Activated T-cell treated with anti-CD3 and anti-CD28 coated beads, Interleukin-2, amount 50 U/mL, for 1 hour (primary cell): ENCODE measurements at places on chromosomes 5 and 9.

GRCh38 chr5:67855523-67855922 is 360.0 kb upstream of the PIK3R1 start:
- no peak for DNase-seq

- DNase-seq: no peak
These were observed 135.2 kb upstream of the OSMR start for GRCh38 chr5:38710627-38711026.

- DNase-seq: no peak
These were observed 1.8 kb downstream of the ISCA1 start for GRCh38 chr9:86280580-86280979.

DNA sequence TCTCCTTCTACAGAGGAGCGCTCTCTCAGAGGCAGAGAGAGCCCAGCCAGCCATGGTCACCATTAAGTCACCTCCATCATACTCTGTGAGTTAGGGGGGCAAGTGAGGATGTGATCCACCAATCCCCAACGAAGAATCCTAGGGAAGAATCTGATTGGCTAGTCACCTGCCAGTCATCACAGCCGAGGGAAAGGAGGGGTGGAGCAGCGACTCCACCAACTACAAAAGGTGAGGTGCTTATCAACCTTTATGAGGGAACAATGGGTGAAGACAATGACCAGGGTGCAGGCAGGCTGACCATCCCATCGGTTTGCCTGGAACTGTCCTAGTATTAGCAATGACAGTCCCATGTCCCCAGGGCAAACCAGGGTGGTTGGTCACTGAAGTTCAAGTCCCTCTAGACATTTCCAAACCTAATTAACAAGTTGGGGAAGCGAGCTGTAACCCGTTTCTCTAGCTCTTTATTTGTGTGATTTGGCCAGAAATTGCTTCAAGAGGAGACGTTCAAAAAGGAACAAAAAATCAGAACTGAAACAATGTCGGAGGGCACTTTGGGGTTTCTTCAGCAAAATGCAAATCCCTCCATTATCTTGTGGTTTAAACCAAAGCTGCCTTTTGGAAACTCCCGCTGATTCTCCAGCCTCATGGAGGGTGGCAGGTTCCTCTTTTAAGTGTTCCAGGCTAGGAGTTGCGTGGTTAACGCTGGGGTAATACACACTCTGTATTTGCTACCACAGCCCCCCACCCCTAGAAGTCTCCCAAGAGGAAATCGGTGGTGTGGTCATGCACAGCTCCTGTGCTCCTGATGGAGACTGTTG is 18.8 kb upstream of the FCN1 start:
- no peak for DNase-seq

- DNase-seq: no peak
These were observed 54.1 kb downstream of the ZNF608 start for GRCh38 chr5:124692324-124692723.

DNA sequence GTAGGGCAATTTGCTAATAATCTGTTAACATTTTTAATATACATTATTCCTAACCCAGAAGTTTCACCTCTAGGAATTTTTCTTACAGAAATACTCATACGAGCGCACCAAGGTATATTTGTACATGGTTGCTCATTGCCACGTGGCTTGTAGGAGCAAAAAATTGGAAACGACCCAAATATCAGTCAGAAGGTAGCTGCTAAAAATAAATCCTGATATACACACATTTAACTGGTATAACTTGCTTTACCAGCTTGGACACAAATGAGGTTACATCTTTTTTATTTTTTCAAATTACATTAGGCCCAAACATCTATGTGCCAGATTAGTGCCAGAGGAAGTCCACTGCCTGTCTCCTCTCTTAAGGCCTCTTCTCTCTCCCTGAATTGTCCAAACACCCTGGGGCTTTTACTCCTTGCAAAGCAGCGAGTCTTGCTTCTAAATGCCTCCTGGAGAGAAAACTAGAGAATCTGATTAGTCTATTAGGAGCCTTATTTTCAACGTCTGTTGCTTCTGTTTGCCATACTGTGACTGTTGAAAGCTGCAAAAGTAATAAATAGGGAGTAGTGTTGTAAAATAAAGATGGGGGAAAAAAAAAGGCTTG is 92.0 kb upstream of the SSBP2 start:
- DNase-seq: no peak

- DNase-seq: no peak
These were observed 63.5 kb downstream of the ARRDC3 start for GRCh38 chr5:91319667-91320066.

DNA sequence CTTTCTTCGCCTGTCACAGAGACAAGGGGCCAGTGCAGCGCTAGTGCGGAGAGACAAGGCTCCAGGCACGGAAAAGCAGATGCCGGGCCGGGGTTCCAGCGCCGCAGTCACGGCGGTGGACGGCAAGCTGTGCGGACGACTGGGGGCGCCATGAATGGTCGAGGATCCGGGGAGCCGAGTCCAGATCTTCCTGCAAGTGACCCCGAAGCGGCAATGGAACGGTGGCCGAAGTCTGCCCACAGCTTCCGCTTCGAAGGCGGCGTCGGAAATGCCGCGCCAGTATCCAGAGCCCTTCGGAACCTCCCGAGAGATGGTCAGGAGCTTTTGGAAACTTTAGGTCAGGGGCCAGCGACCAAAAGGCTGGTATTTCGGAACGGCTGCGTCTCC is 601 bp upstream of the FAF2 start:
- no peak for DNase-seq

- no peak for DNase-seq
These were observed 124.4 kb upstream of the C6 start for GRCh38 chr5:41337724-41338123.

GRCh38 chr9:97803167-97804058 is 49.6 kb upstream of the FOXE1 start:
- peak; percentile 82 for DNase-seq

GRCh38 chr5:96439477-96440184 is 6.6 kb upstream of the PCSK1 start:
- no peak for DNase-seq

DNA sequence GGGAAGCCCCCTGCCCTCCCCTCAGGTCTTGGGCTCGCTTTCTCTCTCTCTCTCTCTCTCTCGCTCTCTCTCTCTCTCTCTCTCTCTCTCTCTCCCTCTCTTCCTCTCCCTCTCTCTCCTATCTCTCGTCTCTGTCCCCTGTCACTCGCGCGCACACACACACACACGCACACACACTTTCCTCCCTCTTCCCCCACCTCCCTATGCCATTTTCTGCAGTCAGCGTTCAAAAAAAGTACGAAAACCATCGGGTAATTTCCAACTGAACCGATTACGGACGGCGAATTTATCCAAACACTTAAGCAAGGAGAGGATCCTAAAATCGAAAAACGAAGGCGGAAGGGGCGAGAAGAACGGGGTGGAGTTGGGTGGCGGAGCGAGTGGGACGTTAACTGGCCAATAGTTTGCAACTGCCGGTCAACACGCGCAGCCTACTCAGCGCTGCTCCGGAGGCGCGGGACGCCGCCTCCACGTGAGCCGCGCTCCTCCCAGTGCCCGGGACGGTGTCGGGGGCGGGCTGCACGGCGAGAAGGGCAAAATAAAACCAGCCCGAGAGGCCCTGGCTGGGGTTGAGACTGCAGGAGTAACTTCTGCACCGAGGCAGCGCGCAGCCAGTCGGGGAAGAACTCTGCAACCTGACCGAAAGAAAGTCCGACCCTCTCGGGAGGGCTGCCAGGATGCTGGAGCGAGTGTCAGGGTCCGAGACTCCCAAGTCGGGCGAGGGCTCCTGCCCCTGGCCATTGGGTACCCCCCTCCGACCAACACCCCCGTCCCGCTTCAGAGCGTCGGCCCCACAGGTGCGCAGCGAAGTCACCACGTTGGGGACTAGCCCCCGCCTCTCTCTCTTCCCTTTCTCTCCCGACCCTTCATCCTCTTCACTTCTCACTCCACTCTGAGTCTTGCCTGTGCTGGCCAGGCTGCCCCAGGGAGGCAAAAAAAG is 24.9 kb upstream of the ELAVL2 start:
- no peak for DNase-seq

- no peak for DNase-seq
These were observed 47.7 kb downstream of the MAPKAP1 start for GRCh38 chr9:125659201-125659840.

DNA sequence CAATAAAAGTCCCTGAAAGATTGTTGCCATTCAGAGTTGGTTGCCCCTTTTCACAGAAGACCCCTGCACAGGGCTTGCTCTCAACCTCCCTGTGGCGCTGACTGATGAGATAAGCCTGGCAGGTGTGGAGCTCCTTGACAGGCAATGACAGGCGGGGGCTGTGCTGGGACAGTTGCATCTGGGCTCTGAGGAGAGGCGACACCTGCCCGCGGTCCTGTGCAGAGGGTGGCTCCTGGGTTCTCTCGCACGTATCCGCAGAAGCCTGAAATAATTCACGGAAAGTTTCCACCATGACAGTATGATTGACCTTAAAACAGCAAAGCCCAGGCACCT is 19.8 kb upstream of the EXOC3 start:
- no peak for DNase-seq

GRCh38 chr9:91953718-91954117 is 3.7 kb upstream of the ROR2 start:
- no peak for DNase-seq

DNA sequence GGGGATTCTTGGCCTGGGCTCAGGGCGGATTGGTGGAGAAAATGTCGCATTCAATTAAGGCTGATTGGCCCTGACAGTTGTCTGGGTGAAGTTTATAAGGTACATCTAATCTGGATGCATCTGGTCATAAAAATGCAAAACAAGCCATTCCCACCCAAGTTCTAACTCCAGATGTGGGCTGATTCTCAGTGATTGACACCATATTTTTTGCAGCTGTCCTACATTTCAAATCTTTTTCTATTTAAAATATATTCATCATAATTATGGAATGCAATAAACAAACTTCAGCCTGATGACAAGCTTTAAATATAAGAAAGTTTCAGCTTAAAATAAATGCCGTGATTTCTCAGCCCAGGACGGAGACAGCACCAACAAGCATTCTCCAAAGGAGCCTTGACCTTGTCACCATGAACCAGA is 146.4 kb upstream of the SMIM23 start:
- DNase-seq: no peak

- peak; percentile 24 for DNase-seq
These were observed at the start of gene CDO1 for GRCh38 chr5:115816226-115817081. Gene CDO1, minus strand, starts transcription at chr5:115816659. Its CDS starts 262 bp downstream, at chr5:115816397.

DNA sequence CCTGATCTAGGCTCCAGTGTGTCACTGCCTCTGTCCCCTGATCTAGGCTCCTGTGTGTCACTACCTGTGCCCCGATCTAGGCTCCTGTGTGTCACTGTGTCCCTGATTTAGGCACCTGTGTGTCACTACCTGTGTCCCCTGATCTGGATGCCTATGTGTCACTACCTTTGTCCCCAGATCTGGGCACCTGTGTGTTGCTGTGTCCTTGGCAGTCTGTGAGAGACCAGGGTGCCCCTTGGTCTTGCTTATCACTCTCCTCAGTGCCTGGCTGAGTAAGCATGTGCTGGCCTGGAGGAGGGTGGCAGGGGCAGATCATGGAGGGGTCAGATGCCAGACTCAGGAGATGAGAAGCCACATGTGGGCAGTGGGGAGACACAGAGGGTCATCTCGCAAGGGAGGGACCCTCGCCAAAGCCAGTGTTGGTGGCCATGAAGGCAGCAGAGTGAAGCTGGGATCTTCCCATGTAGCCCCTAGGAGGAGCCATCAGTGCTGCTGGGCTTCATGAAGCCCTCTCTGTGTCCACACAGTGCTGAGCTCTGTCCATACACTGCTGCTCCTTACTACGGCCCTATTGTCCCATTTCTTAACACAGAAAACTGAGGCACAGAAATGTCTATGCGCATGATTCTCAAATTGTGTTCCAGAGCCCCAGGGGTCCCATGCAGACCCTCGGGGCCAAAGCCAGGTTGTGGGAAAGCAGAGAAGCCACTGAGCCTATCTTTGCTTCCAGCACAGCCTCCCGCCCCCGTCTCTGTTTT is 15.5 kb downstream of the OLFML2A start:
- DNase-seq: no peak

DNA sequence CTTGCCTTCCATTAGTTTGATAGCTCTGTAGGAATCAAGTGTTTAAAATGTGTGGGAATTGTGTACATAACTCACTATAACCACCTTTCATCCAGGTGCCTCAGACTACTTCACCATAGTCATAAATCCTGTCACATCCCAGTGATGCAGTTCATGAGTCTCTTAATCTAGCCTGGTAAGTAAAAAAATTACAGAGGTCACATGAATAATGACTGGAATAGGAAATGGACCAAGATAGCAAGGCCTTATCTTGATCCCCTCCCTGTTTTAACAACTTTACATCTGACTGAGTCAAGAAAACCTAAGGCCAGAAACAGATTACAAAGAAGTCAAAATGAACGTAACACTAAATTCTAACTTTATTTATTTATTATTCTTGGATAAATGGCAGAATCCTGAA is 1.5 kb upstream of the RNF145 start:
- DNase-seq: no peak

DNA sequence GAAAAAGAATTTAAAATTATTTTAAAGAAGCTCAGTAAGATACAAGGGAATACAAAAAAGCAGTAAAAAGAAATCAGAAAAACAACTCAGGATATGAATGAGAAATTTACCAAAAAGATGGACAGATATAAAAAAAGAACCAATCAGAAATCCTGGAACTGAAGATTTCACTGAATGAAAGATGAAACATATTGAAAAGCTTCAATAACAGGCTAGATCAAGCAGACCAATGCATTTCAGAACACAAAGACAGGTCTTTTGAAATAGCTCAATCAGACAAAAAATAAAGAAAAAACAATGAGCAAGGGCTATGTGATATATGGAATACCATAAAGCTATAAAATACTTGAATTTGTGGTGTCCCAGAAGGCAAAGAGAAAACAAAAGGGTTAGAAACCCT is 322.6 kb upstream of the POU5F2 start:
- DNase-seq: no peak

- DNase-seq: no peak
These were observed 2329.5 kb downstream of the MAT2B start for GRCh38 chr5:165834891-165835290.

- DNase-seq: no peak
These were observed 601.1 kb downstream of the TLR4 start for GRCh38 chr9:118305331-118305730.

GRCh38 chr9:99133145-99133544 is 28.2 kb downstream of the TGFBR1 start:
- no peak for DNase-seq

GRCh38 chr5:98783051-98783649 is 9.7 kb downstream of the RGMB start:
- DNase-seq: no peak

DNA sequence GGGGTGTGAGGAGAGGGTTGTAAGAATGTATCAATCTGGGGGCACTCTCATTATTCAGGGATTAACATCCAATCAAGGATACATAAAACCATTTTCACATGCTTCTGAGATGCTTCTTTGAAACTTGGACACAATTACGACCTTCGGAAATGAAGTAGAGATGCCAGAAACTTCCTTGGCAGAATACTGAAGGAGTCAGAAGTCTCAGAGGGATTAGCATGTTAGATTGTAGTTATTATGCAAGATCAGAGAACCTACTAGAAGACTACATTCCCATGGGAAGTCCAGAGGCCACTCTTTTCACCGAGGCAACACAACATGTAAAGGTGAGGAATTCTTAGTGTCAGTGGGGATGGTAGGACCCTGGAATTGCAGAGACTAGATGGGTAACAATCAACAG is 5.1 kb upstream of the SLC22A4 start:
- no peak for DNase-seq

- no peak for DNase-seq
These were observed 117.7 kb downstream of the ROR2 start for GRCh38 chr9:91832322-91832721.

GRCh38 chr5:171989276-171989675 is 17.2 kb downstream of the FBXW11 start:
- DNase-seq: no peak
